ENCODE measurements at places on chromosomes 16 and 17. TPM values are rescaled to one million over a fixed set of nuclear protein-coding genes. Genes with fewer than 3 reads are reported as not detected.

The C17orf113 gene
- total RNA-seq, result 1.5 TPM

The KRTAP2-1 gene
- not detected for total RNA-seq

The PRR29 gene
- not detected for total RNA-seq

The SPATA22 gene
- total RNA-seq, result not detected

The CLEC19A gene
- total RNA-seq, result not detected

- peak; percentile 62 for DNase-seq
Observed at GRCh38 chr17:15171167-15172047, 93.7 kb downstream of the PMP22 start.

GRCh38 chr16:57868913-57869520 is 66.7 kb upstream of the KIFC3 start:
- DNase-seq, result no peak

DNA sequence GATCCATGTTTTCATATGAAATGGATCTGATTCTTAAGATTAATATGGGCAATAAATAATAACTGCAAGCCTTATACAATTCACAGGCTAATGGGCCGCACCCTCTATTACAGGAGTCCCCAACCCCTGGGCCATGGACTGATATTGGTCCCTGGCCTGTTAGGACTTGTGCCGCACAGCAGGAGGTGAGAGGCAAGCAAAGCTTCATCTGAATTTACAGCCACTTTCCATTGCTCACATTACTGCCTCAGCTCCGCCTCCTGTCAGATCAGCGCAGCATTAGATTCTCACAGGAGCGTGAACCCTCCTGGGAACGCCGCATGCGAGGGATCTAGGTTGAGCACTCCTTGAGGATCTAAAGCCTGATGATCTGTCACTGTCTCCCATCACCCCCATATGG is 26.8 kb downstream of the METTL16 start:
- DNase-seq, result peak; percentile 27
